ENCODE measurements at places on chromosomes 3 and 15.

DNA sequence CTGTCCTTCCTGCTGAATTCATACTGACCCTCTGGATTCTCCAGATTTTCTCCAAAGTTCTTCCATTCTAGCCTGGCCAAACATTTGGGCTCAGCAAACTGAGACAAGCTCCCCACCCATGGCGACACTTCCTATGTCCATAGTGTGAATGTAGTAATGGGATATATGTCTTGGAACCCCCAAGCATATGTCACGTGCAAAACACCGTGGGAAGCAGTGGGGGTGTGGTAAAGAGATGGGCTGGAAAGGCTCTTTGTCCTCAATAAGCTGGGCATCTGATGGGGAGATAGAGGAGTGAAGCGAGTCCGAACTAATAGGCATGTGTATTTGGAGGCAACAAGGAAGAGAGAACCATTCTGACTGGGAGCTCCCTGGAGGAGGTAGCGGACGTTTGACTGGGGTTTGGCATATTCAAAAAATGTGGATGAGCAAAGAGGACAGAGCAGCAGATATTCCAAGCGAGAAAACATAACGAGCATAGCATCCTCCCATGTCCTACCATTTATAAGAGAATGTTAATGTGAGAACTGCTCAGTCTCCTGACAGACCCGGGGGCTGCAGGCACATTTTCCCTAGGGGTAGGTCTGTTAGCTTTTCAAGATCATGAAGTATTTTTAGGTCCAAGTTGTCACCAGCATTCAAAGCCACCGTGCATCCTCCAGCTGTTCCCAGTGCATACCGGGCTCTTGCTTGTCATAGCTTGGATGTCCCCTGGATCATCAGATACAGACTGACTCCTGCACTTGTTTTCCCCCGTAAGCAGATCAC, 25.6 kb downstream of the TPM1 start:
- DNase-seq: no peak

DNA sequence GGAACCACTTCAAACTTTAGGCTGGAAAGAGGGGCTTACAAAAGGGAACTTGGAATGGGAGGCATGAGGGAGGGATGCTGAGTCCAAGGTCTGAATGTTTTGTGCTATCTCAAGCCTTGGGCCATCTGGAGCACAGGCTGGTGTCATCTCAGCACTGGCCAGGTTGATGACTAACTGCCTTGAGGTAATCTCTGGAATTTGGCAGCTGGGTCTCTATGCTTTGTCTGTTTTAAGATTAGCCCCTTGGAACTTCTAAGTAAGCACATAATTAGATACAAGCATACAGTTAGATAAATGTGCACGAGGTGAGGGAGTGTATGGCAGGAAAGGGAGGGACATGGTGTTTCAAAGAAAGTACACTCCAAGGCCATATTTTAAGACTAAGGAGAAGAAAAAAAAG, 252.4 kb upstream of the CCDC54 start:
- no peak for DNase-seq

GRCh38 chr3:12644331-12644937, 19.5 kb downstream of the RAF1 start:
- no peak for DNase-seq

- no peak for DNase-seq
Measured at GRCh38 chr3:109353057-109353456, 15.7 kb upstream of the DPPA4 start.

DNA sequence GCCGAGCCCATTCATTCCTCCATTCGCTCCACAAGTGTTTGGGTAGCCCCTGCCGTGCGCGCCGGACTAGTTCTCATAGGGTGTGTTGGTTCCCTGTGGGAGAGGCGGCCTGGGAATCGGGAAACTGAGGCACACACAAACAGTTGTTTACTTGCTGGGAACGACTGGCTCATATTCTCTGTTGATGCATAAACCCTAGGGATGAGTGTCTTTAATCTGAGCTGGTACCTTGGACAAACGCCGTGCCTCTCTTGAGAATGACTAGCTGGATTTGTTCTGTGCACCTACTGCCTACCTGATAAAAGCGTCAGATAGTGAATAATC, 737 bp downstream of the DNAJA4 start:
- DNase-seq: no peak

DNA sequence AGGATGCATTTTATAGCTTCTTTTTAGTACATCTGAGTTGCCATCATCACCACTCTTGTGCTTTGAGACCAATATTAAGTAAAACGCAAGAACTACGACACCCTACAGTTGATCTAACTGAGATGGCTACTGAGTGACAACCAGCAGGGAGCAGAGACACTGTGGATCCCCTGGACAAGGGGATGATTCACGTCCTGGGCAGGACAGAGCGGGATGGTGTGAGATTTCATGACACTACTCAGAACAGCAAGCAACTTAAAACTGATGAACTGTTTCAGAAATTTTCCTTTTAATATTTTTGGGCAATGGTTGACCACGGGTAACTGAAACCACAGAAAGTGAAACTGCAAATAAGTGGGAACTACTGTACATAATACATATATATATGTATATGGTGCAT, 299.2 kb downstream of the ADAMTS17 start:
- no peak for DNase-seq

DNA sequence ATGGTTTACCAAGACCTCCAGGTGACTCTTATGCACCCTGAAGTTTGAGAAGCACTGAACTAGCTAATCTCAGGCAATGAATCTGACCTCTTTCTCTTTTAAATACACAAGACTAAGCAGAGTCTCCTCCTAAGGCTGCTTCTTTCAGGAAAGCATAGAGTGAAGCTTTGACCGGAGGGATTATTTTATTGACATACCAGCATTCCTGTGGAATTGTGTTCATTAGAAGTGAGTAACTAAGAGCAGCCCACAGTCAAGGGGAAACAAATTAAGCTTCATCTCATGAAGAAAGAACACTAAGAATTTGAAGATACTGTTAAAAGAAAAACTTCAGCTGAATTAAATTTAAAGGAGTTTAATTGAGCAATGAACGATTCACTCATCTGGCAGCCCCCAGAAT, 963.5 kb downstream of the NTRK3 start:
- no peak for DNase-seq

DNA sequence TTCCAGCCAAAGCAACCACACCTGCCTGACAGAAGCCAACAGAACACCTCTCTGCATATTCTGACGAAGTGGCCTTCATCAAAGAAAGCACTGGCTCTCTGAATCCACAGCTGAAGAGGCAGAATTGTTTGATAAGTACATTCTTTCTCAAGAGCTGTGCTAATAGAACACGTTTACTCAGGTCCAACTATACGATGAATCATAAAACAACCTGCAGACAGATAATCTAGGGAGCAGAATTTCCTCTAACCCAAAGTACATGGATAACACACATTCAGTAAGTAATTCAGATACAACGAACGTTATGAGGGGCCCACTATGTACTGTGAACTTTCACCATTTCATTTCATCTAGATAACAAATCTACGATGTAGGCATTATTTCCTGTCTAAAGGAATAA, 25.4 kb downstream of the ALDH1A2 start:
- DNase-seq: no peak

DNA sequence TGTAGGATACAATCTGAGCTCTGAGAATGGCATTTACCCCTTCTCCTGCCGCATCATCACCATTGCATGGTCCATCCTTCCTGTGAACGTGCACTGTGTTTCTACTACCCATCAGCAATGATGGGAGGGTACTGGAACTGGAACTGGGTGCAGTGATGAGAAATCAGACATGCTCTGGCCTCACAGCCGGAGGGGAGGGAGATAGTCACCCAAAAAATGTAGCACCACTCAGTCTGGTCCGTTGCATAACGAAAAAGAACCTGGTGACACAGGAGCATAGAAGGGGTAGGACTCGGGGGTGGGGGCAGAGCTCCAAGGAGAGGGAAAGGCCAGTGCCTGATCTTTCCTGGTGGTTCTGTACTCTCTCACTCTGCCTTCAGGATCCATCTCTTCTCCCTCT, 205.0 kb downstream of the RPLP1 start:
- no peak for DNase-seq

- no peak for DNase-seq
Measured at GRCh38 chr3:175065497-175065896, 206.4 kb downstream of the NAALADL2 start.

DNA sequence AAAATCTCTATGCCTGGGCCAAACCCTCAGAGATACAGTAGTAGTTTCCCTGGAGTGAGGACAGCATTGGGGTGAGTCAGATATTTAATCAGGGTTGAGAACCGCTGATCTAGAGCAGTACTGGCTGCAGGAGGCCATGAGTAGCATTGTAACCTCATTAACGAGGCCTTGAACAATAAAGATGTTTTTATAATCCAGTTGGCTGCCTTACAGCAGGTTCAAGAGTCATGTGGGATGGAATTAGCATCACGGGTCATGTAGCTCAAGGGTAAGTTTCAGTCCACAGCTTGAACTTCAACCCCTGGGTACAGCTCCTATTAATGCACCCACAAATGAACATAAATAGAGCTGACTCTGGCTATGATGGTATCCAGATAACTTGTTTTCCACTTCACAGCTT, 5.1 kb downstream of the HPS3 start:
- DNase-seq: no peak

GRCh38 chr15:65583701-65584100, 27.2 kb downstream of the INTS14 start:
- DNase-seq: no peak

- DNase-seq: no peak
Measured at GRCh38 chr3:44995142-44995770, 19.2 kb downstream of the EXOSC7 start.

- no peak for DNase-seq
Measured at GRCh38 chr3:185744997-185745843, 79.6 kb downstream of the IGF2BP2 start.

DNA sequence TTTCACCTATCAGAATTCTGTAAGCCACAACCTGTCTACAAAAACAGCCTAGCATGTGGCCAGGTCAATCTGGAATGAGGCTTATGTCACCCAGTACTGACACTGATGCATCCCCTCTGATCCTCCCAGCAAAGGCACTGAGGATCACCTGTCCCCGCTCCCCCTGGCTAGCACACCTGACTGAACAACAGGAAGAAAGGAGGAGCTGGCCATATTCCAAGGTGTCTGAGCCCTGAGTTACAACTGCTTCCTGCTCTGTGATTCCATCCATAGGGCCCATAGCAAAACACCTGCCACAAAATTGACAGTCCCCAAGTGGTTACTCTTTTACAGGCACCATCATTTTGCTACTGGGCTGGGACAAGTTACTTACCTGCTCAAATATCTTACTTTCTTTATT, 555.5 kb upstream of the CFAP20DC start:
- no peak for DNase-seq

DNA sequence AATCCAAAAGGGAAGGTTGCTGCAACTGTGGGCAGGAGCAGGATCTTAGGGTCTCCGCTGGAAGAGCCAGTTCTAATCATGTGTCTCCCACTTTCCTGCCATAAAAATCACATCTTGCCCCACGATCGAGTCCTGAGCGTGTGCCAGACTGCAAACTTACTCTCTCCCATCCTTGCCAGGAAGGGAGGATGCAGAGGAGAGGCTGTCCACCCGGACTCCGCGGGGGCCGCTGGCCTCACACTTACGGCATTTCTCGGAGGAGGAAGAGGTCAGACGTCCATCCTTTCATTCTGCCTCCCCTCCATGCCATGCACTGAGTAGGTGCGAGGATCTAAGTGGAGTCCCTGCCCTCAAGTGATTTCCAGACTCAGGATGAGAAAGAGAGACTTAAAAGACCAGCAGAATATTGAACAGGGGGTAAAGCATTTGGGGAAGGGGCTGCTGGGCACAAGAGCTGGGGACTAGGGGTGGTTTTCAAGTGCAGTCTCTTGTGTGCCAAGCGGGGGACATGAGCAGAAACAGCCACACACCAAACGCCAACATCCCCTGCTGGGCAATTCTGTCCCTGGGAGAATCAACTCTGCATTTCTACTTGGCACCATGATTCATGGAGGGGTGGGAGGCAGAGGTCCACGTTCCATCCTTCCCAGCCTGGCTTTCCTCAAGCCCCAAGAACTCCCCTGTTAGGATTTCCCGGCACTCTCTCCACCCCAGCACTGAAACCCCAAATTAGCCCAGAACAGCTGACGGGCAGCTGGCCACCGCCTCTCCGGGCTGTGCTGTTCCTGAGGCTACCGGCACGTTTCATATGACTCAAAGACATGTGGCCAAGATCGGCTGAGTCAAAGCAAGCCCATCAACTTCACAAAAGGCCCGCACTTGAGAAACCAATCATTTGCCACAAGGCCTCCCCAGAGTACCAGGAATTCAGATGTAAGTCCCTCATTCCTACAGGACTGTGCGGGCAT, 11.6 kb downstream of the OXTR start:
- no peak for DNase-seq

DNA sequence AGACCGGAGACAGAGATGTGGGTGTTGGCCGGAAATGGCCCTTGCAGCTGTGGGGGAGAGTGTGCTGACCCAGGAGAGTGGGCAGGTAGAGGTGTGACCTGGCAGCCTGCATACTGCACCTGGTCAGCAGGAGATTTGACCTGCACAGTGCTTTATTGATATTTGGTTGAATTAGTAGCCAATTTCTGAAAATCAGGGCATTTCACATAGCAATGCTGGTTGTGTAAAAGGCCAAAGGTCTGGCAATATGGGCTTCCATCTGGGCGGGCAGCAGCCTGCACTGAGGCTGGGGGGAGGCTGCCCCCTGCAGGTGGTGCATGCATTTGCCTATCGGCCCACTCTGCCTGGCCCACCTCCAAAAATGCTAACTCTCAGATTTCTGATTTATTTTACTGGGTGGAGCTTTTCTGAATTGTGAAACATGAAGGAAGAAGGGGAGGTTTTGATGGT, 9.4 kb upstream of the MGLL start:
- peak; percentile 58 for DNase-seq

DNA sequence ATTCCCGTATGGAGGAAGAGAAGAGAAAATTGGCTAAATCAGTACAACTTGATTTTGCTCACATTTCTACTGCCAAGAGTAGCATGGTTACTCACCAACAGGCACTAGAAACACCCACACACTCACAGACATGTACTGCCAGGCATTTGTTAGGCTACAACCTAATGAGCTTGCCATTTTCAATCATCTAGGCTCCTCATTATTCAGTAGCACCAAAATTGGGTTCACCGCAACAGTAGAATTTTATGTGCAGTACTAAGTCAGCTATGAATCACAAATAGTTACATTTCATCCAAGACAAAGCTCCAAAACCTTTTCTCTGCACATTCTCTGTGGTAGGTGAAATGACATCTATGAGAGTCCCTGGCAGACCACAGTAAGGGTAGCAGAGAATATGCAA, 15.0 kb upstream of the THUMPD3 start:
- no peak for DNase-seq

DNA sequence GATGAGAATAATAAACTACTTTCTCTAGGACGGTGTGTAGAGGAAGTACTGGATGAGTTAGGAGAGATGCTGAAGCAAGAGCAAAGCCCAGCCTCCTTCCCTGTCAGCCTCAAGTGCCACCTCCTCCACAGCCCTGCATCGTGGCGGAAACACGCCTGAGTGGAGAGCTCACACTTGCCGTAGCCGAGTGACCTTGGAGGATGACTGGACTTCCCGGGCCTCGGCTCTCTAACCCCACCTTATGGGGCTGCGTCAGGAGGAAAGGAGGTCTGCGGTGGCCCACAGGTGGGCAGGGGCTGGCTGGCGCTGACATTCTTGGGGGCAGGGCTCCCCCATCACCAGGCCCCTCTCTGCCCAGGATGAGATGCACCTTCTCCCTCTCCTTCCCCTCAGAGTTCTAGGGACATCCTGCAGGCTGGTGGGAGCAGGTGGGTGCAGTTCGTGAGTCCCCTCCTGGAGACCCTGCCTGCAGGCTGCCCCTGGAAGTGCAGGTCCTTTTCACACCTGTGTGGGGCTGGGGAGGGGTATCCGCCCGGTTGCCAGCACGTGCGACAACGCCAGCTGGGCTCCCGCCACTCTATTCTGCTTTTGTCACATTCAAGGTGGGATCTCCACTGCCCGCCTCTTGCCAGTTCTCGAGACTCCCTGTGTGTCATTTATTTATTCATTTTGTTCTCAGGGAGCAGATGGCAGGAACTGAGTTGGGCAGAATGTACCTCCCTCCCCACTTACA, 175.2 kb downstream of the MEGF11 start:
- no peak for DNase-seq
